ENCODE measurements at places on chromosomes 4 and X.

DNA sequence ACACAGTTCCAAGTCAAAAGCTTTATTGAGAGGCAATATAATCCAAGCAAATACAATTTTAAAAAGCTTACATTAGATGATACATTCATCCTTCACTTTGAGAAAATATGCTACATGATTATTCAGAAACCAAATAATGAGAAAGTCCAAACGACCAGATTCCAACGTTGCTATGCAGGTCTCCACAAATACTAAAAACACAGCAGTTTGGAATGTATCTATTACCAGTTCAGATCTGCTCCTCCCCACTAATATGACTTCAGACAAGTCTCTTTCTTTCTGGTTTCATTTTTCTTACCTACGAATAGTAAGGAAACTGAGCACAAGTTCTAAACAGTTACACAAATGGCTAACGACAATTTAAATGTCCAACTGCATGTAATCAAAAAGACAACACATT, 9.5 kb downstream of the NAF1 start:
- DNase-seq = no peak

- DNase-seq = no peak
Measured at GRCh38 chr4:183356931-183357675, 34.9 kb upstream of the CLDN24 start.

DNA sequence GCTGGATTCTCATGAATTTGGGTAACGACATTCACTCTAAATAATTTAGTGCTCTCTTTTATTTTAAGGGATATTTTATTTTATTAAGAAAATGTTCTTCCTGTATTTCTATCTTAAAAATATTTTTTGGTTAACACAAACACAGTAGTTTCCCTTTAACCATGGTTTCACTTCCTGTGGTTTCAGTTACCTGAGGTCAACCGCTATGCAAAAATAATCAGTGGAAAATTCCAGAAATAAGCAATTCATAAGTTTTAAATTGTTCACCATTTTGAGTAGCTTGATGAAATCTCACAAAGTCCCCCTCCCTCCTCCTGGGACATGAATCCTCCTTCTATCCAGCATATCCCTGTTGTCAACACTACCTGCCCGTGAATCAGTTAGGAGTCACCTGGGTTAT, 71.4 kb downstream of the GBA3 start:
- DNase-seq = no peak

DNA sequence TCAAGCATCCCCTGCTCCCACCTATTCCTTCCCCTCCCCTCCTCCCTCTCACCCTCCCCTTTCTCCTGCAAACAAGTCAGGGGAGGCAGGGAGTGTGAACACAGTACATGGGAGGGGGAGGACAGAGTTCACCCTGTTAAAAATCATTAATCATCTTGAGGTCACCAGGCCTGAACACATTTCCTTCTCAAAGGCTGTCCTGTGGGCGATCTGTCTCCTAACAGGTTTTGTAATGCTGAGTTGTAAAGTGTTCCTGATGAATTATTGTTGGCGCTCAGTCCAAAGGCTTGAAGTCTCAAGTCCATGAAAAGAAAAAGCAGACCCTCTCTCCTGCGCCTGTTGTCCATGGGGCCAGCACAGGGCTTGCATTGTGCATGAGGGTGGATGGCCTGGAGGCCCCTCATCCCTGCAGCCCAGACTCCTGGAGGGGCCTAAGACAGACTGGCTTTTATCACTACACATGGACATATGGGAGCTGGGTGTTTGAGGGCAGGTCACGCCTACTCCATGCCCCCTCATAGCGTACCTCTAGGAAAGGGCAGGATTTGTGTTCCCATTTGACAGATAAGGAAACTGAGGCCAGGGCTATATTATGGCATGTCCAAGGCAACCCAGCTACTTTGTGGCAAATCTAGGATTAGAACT, 189.1 kb downstream of the RAB28 start:
- DNase-seq = no peak

DNA sequence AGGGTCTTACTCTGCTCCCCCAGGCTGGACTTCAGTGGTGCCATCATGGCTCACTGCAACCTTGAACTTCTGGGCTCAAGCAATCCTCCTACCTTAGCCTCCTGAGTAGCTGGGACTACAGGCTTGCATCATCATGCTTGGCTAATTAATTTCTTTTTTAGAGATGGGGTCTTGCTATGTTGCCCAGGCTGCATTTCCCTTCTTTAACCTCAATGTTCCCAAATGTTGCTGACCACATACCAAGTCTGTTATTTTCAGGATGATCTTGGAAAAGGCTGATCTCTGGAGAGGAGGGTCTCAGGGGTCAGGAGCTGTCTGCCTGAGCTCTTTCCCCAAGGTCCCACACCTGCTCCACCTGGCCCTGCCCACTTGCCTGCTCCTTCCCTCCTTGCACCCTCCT, 13.0 kb downstream of the CACNA1F start:
- no peak for DNase-seq

DNA sequence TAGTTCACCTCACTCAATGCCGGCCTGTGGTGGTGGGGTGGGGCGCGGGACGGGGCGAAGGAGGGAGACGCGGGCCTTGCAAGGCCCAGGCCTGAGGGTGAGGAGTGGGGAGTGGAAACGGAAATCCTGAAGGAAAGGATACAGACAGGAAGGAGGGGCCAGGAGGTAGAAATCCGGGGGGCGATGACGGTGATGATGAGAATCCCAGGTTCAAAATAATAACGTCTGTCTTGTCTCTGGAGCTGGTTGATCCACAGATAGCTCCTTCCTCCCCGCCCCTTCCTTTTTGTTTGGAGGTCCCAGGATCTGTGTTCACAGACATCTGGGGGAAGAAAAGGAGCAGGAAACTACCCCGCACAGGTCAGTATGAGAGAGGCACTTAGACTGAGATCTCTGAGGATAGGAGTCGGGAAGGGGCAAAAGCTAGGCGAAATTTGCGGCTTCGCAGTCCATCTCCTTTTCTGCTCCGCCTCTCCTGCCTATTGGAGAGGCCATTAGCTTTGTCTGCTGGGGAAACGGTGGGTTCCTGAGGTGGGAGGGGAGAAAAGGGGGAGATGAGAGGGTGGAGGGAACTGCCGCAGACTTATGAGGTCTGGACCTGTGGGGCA, 746 bp downstream of the TCEAL7 start:
- peak; percentile 2 for DNase-seq

GRCh38 chr4:62640296-62640695, 1440.2 kb downstream of the ADGRL3 start:
- no peak for DNase-seq

DNA sequence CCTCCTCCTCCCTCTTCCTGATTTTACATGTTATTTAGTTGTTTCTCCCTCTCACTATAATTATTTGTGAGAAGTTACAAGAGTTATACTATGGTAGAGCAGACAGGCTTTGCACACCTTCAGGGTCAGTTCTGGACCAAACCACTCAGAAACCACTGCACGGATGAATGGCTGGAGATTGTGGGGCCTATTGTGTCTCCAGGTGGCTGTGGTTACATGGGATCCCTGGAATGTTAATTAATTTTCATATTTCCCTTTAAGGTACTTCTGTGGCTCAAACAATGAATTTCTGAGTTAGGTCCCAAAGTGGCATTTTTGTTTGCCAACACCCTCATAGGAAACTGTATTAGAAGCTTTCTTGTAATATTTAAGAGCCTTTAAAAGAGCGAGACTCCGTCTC, 151.9 kb downstream of the BMPR1B start:
- DNase-seq = no peak

- peak; percentile 93 for DNase-seq
Measured at GRCh38 chr4:111836601-111837000, 308.7 kb upstream of the FAM241A start.

DNA sequence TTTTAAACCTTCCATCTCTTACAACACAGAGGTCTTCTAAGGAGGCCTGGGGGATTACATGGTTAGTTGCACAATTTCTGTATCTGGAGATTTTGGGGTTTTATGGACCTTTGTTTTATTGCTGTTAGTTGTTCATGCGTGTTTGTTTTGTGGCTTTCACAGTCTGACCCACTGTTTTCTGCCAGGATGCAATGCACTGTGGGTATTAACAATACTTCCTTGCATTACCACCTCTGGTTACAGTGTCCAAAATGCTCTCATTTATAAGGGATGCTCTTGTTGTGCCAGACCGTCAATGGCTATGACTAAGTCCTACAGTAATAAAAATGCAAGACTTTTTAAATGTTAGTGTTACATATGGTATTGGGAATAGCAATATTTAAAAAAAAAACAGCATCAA, 730.2 kb downstream of the KCTD8 start:
- DNase-seq = no peak

GRCh38 chr4:20393486-20394100, 141.9 kb downstream of the SLIT2 start:
- no peak for DNase-seq

DNA sequence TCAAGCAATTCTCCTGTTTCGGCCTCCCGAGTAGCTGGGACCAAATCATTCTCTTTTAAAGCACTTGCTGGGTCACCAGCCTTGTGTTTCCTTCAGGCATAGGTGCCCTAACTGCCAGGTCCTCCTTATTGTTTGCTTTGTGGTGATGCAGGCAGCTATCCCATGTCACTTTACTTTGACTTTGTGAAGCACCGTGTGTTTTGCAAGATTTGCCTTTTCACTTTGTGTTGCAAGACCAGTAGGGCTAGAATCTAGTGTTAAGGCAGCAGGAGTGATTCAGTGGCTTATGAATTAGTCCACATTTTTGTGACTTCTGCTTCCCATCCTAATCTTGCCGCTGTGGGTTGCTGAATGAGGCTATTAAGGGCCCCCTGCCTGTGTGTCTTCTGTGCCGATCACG, 20.2 kb downstream of the SYAP1 start:
- no peak for DNase-seq

DNA sequence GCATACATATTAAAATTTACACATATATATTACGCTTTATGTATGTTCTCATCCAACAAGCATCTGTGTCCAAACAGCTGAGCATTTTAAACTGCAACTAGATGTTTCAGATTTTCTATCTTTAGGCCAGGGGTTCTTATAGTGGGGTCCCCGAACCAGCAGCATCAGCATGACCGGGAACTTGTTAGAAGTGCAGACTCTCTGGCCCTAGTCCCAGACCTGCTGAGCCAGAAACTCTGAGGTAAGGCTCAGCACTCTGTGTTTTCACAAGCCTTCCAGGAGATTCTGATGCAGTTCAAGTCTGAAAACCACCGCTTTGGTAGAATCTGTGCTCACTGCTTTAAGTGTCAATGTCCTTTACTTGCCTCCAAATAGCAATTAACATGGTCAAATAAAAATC, 266.2 kb upstream of the CASK start:
- DNase-seq = no peak

DNA sequence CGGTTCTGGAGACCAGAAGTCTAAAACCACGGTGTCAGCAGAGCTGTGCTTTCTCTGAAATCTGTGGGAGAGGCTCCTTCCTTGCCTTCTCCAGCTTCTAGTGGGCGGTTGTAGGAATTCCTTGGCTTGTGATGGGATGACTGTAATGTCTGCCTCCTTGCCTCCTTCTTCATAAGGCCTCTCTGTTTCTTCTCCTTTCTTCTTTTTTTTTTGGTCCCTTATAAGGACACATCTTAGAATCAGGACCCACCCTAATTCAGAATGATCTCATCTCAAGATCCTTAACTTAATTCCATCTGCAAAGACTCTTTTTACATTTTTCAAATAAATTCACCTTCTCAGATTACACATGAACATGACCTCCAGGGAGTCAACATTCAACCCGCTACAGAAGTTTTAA, 186.9 kb downstream of the STK32B start:
- DNase-seq = no peak

- DNase-seq = peak; percentile 40
Measured at GRCh38 chr4:5711479-5712184, 631 bp downstream of the EVC start.

GRCh38 chr4:118935819-118936218, 47.2 kb downstream of the SYNPO2 start:
- no peak for DNase-seq

- DNase-seq = no peak
Measured at GRCh38 chr4:20368926-20369325, 117.2 kb downstream of the SLIT2 start.

- DNase-seq = no peak
Measured at GRCh38 chrX:55522596-55523276, 33.1 kb upstream of the USP51 start.

DNA sequence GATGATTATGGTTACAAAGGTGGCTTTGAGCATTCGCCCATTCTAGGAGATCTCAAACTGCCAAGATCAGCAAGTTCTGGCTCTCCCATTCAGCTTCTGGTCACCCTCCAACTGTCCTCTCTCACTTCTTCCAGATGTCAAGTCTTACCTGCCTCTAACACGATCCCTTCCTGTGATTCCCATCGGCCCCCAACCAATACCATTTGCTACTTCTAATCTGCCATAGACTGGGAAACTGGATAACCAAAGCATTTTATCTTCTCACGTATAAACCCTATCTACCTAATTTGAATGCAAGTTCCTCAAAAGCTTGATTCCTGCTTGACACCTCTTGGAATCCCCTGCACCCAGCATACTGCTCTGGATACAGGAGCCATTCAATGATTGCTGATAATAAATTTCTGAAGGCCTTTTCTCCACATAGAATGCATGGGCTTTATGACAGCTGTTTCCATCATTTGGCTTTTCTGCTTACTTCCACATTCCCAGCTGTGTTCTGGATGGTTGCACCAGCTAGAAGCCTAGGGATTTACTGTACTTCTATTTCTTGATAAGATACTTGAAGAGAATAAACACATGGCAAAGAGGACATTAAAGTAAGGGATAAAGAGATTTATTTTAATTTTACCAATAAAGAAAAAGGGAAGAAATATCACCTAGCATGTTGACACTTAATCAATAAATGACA, 9.6 kb downstream of the GPC4 start:
- DNase-seq = no peak

DNA sequence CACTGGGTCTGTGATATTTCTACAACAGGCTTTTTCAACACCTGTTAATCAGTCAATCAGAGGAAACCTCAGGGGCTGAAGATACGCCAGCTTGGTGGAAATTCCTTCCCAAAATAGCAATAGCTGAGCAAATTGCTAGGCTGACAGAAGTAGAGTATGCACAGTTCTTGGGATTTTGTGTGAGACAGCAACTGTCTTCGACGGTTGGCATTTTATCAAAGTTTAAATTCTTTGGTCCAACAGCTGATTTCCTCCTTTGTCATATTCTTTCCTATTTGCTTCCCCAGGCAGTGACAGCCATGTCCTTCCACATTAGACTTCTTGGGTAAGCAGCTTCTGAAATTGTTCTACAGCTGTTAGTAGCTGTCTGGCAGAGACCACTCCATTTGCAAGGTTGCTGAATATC, 8.0 kb upstream of the PALLD start:
- no peak for DNase-seq

DNA sequence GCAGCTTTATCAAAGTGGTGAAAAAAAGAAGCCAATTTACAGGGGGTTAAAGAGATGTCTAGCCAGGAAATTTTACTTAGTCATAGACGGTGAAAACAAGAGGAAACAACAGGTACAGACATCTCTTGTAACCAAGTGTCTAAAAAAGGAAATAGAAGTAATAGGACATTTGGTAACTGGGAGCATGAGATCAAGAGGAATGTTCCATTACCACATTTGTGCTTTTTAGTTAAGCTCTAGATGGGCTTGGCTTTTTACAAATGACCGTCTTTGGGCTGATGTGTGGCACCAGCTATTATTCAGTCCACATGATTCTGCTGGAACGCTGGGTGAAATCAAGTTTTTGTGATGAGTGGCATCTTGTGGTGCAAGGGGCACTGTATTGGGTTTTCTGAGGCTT, 179.5 kb downstream of the SMIM20 start:
- DNase-seq = no peak

GRCh38 chr4:4766564-4766963, 92.9 kb upstream of the MSX1 start:
- DNase-seq = no peak
